Thymus (tissue), 14 donors: ENCODE measurements at places on chromosomes 11 and 22. TPM values are rescaled to one million over a fixed set of nuclear protein-coding genes. Genes with fewer than 3 reads are reported as not detected.

The ASPHD2 gene
- total RNA-seq: 2.1 TPM

The SNRPD3 gene
- 166 TPM for total RNA-seq

The DDI1 gene
- not detected for total RNA-seq

The OR10A2 gene
- total RNA-seq: not detected

The CSNK2A3 gene
- total RNA-seq: 1.5 TPM

The SYT12 gene
- 0.09 TPM for total RNA-seq

The ADM2 gene
- total RNA-seq: 1.5 TPM

The NAV2 gene
- total RNA-seq: 2.0 TPM

- DNase-seq: no peak
- peaks cover 73% of the 10 kb centered on the region for H3K36me3 ChIP-seq
- H3K27me3 ChIP-seq: no peaks in the 10 kb centered on the region
- peaks cover 42% of the 10 kb centered on the region for H3K4me1 ChIP-seq
Observed at GRCh38 chr22:21762712-21763581, 27.4 kb upstream of the YPEL1 start.

GRCh38 chr11:91795139-91795887, 429.3 kb upstream of the FAT3 start:
- no peaks in the 10 kb centered on the region for H3K27me3 ChIP-seq
- DNase-seq: no peak
- H3K4me1 ChIP-seq: no peaks in the 10 kb centered on the region
- no peak overlapping the region for H3K4me3 ChIP-seq

DNA sequence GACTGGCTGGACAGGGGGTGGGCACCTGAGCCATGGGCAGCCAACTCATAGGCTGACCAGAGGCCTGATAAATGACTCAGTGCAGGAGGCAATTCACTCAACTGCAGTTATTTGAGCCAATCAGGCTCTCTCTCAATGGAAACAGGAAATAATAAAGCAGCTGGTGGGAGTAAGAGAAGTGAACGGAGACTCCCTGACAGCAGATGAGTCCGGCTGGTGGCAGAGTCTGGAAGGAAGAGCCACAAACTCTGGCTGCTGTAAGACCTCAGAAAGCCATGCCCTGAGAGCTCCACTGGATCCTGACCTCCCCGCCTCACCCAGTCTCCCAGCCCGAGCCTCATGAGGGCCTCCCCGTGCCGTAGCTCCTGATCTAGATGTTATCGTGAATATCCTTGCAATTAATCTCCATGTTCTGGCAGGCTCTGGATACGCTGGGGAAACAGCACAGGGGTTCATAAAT, 69.8 kb downstream of the TRIM29 start:
- no peak for DNase-seq
- H3K27me3 ChIP-seq: peaks cover 4% of the 10 kb centered on the region

DNA sequence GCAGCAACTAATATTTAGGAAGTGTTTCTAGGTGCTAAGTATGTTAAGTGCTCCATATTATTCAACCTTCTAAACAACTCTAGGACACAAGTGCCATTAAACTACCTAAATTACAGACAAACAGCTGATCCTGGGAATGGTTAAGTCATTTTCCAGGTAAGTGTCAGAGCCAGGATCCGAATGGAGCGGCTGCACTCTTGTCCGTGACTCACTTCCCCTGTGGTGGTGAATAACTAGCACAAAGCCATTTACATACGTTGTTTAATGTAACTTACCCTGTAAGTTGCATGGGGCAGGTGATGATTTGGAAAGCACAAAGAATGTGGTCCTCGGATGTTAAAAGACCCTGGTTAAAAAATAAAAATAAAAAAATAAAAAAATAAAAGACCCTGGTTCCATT, 8.8 kb upstream of the PRG2 start:
- H3K4me3 ChIP-seq: no peak overlapping the region
- no peak overlapping the region for H3K27ac ChIP-seq
- no peaks in the 10 kb centered on the region for H3K36me3 ChIP-seq
- H3K27me3 ChIP-seq: no peaks in the 10 kb centered on the region

GRCh38 chr11:32894149-32894827, 1.7 kb downstream of the QSER1 start:
- H3K36me3 ChIP-seq: no peaks in the 10 kb centered on the region
- peaks cover 6% of the 10 kb centered on the region for H3K4me1 ChIP-seq
- H3K27me3 ChIP-seq: no peaks in the 10 kb centered on the region
- peak overlapping the region; percentile 86 for H3K4me3 ChIP-seq
- peak; percentile 29 for DNase-seq
- H3K27ac ChIP-seq: no peak overlapping the region

GRCh38 chr11:125036933-125037332, 26.2 kb upstream of the SLC37A2 start:
- H3K4me1 ChIP-seq: no peaks in the 10 kb centered on the region
- no peak for DNase-seq
- H3K27me3 ChIP-seq: no peaks in the 10 kb centered on the region
- H3K36me3 ChIP-seq: no peaks in the 10 kb centered on the region
- H3K4me3 ChIP-seq: no peak overlapping the region

DNA sequence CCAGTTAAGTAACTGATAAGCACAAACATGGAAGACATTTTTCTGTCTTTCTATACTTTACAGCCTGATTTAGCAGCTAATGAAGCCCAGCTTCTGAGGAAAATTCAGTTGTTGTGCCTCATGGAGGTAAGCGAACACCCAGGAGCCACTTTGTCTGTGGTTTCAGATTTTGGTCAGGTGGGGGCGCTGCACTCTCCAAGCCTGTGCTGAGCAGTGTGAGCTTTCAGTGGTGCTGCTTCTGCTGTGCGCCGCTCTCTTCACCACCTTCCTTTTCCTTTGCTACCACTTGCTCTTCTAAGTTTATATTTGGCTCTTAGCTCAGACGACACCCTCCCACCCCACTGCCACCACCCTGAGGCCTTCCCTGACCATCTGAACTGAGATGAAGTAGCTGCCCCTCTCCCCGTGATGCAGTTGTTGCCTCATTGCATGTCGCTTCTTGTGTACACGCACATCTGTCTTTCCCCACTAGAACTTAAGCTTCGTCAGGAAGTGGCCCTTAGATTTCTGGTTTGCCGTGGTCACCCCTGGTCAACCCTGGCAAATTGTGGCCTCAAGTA, 14.0 kb downstream of the PSMD13 start:
- H3K4me3 ChIP-seq: no peak overlapping the region
- peak overlapping the region; percentile 60 for H3K27ac ChIP-seq
- peaks cover 69% of the 10 kb centered on the region for H3K36me3 ChIP-seq
- no peaks in the 10 kb centered on the region for H3K27me3 ChIP-seq

GRCh38 chr11:117269856-117270255, 21.3 kb upstream of the BACE1-AS start:
- H3K4me3 ChIP-seq: no peak overlapping the region
- DNase-seq: no peak
- H3K4me1 ChIP-seq: no peaks in the 10 kb centered on the region

DNA sequence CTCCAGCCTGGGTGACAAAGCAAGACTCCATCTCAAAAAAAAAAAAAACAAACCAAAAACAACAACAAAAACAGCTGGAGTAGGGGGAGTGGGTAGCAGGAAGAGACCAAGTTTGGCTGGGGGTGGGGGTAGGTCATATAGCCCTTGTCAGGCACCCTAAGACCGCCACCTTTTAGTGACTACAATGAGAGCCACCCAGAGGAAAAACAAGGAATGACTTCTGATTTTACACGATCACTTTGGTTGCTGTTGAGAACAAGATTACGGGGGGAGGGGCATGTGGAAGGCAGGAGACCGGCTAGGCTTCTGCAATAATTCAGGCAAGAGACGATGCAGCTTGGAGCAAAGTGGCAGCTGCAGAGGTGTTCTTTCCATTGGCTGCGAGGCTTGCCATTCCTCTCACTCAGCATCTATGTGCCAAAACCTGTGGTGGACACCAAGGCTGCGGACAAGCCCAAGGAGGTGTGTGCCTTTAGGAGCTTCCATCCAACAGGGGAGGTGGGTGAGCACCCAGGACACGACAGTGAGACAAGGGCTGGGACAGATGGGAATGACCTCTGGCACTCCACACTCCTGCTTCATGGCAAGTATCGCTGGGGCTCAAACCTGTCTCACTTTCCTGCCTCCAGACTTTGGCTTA, 1.7 kb downstream of the RPS19BP1 start:
- DNase-seq: no peak
- no peak overlapping the region for H3K27ac ChIP-seq
- H3K4me3 ChIP-seq: no peak overlapping the region
- no peaks in the 10 kb centered on the region for H3K27me3 ChIP-seq

DNA sequence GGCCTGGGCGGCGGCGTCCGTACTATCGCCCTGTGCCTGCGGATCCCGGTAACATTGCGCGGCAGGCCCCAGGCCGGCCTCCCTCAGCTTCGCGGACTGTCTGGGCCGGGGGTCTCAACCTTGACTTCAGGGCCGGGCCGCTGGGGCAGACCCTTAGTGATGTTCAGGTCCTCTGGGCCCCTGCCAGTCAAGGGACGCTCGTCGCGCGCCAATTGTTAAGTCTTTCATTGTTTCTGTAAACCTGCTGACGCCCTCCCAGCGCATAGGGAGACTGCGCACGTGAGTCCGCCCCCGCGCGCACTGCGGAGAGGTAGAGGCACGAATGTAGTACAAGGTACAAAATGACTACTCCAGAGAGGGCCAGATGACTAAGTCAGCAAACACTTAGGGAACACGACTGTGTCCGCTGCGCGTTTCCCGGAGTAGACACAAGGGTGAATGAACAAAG, 451 bp upstream of the HDHD5 start:
- peak overlapping the region; percentile 73 for H3K4me3 ChIP-seq
- H3K4me1 ChIP-seq: peaks cover 13% of the 10 kb centered on the region
- no peaks in the 10 kb centered on the region for H3K27me3 ChIP-seq
- DNase-seq: peak; percentile 58
- H3K36me3 ChIP-seq: no peaks in the 10 kb centered on the region
- H3K27ac ChIP-seq: peak overlapping the region; percentile 43

GRCh38 chr11:92907671-92908070, 61.8 kb upstream of the MTNR1B start:
- H3K4me1 ChIP-seq: no peaks in the 10 kb centered on the region
- no peaks in the 10 kb centered on the region for H3K36me3 ChIP-seq
- H3K4me3 ChIP-seq: no peak overlapping the region
- H3K27me3 ChIP-seq: no peaks in the 10 kb centered on the region

DNA sequence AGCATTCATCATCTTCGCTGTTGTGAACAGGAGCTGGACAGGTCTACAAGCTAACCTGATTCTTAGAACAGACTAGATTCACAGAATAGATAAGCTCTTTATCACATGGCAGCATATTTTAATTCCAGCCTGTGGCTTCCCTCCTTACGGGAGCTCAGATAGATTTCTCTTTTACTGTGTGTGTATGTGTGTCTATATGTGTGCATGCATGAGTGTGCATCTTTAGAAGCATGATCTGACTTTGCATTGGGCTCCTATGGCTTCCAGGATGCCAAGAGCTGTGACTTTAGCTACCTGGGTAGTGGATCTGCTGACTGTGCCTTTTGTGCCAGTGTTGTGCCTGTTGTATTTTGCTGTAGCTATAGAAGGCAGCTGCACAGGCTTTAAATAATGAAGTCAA, 44.3 kb downstream of the ZNRF3 start:
- H3K36me3 ChIP-seq: no peaks in the 10 kb centered on the region
- H3K4me3 ChIP-seq: no peak overlapping the region
- no peak for DNase-seq
- H3K27me3 ChIP-seq: peaks cover 15% of the 10 kb centered on the region

DNA sequence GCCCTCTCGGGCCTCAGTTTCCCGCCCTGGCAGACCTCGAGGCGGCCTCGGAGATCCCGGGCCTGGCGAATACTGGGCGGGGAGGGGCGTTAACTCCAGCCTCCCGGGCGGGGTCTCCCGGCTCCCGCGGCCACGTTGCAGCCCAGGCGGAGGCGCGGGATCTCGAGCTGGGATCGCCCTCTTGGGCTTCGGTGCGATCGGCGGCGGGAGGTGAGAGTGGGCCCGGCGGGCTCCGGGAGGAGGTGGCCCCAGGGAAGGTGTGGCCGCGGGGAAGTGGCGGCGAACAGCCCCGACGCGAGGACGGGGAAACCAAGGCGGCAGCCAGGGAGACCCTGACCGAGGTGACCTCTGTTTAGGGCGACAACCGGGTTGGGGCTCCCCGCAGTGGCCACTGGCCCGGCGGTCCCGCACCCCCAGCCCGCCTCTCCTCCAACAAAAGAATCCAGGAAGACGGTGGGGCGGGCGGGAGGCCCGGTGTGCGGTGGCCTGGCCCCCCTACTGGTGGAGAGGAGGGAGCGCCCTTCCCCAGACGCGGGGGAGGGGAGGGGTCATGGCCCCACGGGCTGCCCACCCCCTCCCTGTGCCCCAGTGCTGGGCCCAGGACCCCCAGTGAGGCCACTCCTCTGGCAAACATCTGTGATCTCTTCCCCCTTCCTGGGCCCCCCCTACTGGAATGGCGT, at the start of gene PHETA2:
Gene PHETA2 (plus strand): TSS at position 117 of the 680 bp plus-strand sequence. CDS start 3,046 bp downstream, outside the sequence.
- H3K27ac ChIP-seq: peak within 1 kb of the TSS; percentile 73
- no peaks in the 10 kb centered on the region for H3K36me3 ChIP-seq
- peaks cover 28% of the 10 kb centered on the region for H3K4me1 ChIP-seq
- no peak for DNase-seq

DNA sequence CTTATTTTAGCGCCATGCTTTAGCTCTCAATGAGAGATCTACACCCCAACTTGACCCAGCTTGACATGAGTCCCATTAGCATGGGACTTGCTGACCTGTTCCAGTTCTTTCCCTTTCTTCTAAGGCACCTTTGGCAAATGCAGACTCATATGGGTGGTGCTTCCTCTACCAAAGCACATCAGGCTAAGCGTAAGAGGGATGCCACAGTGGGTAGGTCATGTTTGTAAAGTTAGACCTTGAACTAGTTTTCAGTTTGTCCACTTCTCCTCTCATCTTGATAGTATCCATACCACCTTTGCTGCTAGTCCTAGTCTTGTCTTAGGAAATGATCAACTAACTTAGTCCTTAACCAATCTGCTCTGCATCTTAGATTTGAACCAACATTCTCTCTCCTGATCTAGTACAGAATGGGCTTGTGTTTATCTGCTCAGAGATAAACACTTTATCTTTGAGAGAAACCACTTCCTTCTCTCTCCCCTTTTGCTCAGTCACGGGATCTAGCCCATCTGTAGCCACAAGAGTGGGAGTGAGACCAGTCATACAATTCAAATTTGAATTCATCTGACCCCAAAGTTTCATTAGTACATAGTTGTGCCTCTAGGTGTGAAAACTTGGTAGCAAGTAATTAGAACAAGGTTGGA, 72.1 kb upstream of the CD44 start:
- peaks cover 17% of the 10 kb centered on the region for H3K4me1 ChIP-seq
- DNase-seq: peak; percentile 41
- no peaks in the 10 kb centered on the region for H3K36me3 ChIP-seq

GRCh38 chr11:61574611-61575010, 6.3 kb downstream of the SYT7 start:
- peaks cover 54% of the 10 kb centered on the region for H3K27me3 ChIP-seq
- no peaks in the 10 kb centered on the region for H3K36me3 ChIP-seq
- H3K4me3 ChIP-seq: no peak overlapping the region
- no peak overlapping the region for H3K27ac ChIP-seq
- no peaks in the 10 kb centered on the region for H3K4me1 ChIP-seq
